ENCODE measurements at places on chromosomes 5 and 9.

DNA sequence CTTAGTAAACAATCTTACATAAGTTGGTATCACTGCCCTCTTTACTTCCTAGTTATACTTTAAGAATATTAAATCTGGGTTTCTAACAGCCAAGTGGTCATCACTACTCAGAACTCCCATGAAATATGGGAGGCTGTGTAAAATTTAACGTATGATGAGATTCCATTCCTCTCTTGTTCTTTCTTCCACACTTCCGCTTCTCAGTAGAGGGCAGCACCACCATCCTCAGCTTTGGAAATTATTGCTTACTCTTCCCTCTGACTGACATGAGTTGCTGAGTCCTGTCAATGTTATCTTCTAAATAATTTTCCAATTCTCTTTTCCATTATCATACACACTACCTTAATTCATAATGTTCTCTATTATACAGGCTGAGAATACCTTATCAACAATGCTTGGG lies 194.0 kb downstream of the RFX3 start:
- DNase-seq = peak; percentile 17

- DNase-seq = no peak
Observed at GRCh38 chr9:5551368-5552150, 41.2 kb downstream of the PDCD1LG2 start.

DNA sequence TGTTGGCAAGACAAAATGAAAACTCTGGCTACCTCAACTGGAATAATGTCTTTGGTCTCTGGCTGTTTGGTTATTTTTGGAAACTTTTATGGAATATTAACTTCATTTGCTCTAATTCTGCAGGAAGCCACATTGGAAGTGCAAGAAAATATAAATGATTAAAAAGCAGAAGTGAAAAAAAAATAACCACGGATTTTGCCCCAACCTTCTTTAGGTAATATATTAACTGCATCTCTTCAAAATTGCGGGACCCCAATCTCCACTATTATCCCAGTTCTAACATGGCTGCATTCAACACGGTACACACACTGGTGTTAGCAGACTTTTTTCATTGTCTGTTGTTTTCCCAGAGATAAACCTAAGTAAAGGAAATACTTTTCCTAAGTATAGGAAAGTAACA lies 23.0 kb downstream of the GLIS3 start:
- DNase-seq = no peak

DNA sequence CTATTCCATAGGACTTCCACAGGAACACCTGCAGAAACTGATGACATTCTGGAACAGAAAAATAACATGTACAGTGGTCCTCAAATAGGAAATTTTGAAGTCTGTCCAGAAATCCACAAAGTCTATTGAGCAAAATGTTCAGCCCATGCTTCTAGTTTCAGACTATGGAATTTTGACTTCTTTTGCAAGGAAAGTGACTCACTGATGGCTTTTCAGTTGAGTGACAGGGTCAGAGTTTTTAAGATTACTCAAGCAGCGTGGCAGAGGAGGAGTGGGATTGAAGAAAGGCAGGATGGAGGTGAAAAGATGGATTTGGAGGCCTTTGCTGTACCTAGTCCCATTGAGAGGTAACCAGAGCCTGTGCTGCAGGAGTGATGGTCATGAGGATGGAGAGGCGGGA lies 151.5 kb downstream of the GOLPH3 start:
- no peak for DNase-seq

- DNase-seq = peak; percentile 45
Observed at GRCh38 chr5:39005566-39006232, 68.5 kb downstream of the RICTOR start.

DNA sequence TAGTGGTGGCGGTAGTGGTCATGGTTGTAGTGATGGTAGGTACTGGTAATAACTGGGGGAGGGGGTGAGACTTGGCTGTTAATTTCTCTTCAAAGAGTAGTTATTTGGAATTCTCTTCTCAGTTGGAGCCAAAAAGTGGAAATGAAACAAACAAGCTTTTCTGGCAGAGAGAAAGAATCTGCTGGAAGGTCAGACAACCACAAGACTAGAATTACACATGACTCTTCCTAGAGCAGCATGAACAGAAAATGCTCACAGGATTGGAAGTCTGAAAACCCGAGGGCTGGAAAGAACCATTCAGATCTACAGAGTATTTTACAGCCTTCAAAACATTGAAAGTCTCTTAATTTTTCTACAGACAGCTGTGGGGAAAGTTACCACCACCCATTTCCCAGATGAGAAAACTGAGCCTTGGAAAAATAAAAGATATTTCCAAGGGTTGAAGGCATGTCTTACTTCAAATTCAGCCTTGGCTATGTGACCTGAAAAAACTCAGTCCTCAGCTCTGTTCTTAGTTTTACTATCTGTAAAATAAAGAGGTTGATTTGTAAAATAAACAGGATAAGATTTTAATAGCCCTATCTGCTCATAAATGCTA lies 42.9 kb upstream of the TRIM32 start:
- no peak for DNase-seq

- DNase-seq = no peak
Observed at GRCh38 chr5:121671624-121672023, 180.1 kb upstream of the FTMT start.

GRCh38 chr5:150057052-150057451 lies 29.3 kb downstream of the CSF1R start:
- DNase-seq = no peak

GRCh38 chr5:74326571-74327338 lies 313.8 kb downstream of the ENC1 start:
- peak; percentile 84 for DNase-seq

DNA sequence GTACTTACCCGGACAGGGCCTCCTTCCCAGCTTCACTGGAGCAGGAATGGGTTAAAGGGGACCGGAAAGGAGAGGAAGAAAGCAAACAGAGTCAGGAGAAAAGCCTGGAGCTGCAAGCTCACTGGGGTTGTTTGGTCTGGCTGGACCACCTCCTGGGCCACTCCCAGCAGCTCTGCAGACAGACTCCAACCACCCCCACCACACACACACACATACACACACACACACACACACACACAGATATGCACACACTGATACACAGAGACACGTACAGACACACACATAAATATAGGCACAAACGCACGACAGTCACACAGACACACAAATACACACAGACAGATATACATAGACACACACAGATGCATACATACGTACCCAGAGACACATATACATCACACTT lies 34.9 kb upstream of the SYNPO start:
- no peak for DNase-seq

- no peak for DNase-seq
Observed at GRCh38 chr9:33189331-33189791, 22.2 kb upstream of the B4GALT1 start.

GRCh38 chr5:65120371-65120967 lies 351.7 kb downstream of the CWC27 start:
- no peak for DNase-seq

DNA sequence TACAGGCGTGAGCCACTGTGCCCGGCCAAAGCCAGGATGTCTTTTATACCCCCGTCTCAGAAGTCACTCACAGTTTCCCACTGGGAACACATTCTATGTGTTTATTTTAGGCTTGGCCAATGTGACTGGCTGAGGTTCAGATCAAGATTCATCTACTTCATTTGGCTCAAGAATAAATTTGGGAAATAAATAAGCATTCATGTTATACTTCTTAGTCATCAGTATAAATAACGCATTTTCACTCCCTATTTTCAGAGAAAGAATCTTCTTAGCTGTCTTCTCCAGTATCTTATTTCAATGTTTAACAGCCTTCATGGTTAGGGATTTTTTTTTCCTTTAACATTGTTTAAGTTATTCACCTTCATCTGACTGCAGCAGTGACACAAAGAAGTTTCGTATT lies 11.8 kb downstream of the S100Z start:
- DNase-seq = peak; percentile 32

- DNase-seq = no peak
Observed at GRCh38 chr9:121797081-121797480, 145.6 kb downstream of the DAB2IP start.

DNA sequence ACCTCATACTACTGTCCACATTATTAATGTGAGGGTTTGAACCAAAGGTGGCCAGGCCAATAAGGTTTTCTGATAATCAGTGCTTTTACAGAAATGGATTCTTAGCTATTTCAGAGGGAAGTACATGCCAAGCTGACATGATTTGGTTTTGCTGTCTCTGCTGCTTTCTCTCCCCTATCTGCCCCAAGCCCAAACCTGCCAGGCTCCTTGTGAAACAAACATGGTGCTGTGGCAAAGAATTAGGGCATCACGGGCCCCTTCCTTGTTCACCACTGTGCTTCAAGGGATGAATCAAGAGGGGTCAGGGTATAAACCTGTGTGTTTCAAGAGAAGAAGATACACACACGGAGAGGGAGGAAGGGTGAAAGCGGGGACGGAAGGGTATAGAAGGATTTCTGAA lies 41.3 kb upstream of the SMU1 start:
- no peak for DNase-seq

- no peak for DNase-seq
Observed at GRCh38 chr5:156134216-156134615, 192.7 kb upstream of the SGCD start.

GRCh38 chr9:95831810-95832209 lies 43.7 kb upstream of the ERCC6L2 start:
- DNase-seq = no peak

DNA sequence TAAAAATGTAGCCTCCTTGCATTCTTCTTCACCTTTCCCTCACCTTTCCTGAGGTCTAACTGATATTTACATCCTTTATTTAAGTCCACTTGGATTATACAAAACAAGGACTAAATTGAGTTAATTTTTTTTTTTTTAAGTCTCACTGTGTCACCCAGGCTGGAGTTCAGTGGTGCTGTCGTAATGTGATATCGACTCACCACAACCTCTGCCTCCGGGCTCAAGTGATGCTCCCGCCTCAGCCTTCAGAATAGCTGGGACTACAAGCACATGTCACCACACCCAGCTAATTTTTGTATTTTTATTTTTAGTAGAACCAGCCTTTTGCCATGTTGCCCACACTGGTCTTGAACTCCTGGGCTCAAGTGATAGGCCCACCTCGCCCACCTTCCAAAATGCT lies 195.3 kb downstream of the BNC2 start:
- DNase-seq = no peak

GRCh38 chr9:114754581-114754980 lies 51.3 kb downstream of the TNFSF15 start:
- DNase-seq = no peak

GRCh38 chr5:103693517-103693916 lies 130.9 kb upstream of the NUDT12 start:
- no peak for DNase-seq

DNA sequence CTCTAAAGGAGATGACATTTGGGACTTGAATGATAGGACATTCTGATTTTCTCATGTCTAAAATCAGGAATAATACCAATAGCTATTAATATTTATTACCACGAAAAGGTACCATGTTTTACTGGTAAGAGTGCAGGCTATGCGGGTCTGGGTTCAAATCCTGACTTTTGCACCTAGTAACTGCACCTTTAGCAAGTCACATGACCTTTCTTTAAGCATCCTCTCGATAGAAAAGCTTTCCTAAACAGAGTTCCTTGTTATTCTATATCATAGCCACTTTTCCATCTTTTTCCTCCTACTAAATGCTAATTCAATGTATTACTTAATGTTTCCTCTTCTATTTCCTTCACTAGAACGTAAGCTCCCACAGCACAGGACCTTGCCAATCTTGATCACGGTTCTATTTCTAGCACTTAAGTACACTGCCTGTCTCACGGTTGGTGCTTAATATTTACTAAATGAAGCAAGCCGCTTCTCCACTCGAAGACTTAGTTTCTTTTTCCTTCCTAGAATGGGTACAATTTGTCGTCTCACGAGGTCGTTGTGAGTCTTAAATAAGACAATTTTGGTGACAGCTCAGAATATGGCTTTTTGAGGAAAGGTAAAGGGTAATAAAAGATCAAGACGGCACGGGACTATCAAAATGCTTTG lies 816 bp downstream of the RBM18 start:
- no peak for DNase-seq

DNA sequence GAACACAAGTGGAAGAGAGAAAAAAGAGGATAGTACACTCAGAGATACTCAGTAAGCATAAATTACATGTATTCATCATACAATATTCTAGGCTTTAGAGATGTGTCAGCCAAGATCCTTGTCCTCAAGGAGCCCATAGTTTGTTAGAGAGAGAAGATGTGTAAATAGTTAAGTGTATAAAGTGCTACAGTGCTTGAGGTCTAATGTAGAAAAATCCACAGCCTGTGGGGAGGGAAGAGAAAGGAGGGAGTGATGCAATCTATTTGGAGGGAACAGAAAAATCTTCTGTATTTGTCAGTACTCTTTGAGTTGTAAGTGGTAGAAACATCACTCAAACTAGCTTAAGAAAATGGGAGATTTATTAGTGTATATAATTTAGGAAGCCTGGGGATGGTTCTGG lies 81.9 kb downstream of the PALM2AKAP2 start:
- DNase-seq = no peak

DNA sequence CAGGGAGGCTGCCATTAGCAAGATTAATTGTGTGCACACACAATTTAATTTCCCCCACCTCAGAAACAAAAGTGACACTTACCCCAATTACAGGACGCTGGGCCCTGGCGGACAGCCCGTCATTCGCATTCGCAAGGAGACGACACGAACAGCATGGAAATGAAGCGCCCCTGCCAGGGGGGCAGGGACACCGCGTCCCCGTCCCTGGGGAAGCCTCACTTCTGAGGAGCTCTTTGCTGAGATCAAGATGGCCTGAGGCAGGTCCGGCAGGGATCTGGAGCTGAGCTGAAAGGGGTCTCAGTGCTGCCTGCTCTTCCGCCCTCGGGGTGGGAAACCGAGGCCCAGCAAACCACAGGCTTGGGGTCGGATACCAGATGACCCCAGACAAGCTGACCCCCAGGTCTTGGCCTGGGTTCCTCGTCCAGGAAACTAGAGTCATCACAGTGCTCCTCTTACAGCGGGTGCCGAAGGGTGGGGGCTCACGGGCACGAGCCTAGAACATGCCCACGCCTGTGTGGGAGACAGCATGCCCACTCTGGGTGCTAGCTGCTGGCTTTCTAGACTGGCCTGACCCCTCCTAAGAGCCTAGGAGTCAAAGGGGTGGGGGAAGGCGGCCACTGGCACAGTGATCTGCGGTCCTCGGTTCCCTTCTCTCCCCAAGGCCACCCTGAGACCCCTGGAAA lies 103.2 kb downstream of the VAV2 start:
- no peak for DNase-seq

- peak; percentile 56 for DNase-seq
Observed at GRCh38 chr5:14168144-14168792, 25.1 kb downstream of the TRIO start.

GRCh38 chr5:6188976-6189375 lies 189.4 kb downstream of the MED10 start:
- no peak for DNase-seq

GRCh38 chr5:6273090-6273735 lies 105.1 kb downstream of the MED10 start:
- DNase-seq = no peak

- peak; percentile 89 for DNase-seq
Observed at GRCh38 chr5:127785098-127785927, 82.1 kb downstream of the CCDC192 start.

All from HCEC 1CT (cell line).